Stimulated activated CD4-positive, alpha-beta T cell treated with anti-CD3 and anti-CD28 coated beads, Interleukin-2, amount 100 ng/mL, for 24 hours (primary cell): ENCODE measurements at places on chromosomes 6 and 20.

DNA sequence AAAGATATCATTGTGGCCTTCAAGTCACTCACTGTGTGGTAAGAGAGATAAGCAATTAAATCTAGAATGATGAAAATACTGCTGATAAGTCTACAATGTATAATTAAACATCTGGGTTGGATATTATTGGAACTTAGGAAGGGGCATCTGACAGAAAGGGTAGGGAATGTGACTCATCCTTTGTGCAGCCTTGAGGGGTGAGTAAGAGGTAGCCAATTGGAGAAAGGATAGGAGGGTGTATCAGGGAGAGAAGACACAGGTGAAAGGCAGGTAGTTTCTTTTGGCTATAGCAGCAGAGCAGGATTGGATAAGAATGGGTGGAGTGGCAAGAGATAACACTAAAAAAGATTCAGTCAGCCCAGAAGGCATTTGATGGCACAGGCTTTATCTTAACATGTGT lies 182.0 kb downstream of the COL21A1 start:
- DNase-seq: no peak

DNA sequence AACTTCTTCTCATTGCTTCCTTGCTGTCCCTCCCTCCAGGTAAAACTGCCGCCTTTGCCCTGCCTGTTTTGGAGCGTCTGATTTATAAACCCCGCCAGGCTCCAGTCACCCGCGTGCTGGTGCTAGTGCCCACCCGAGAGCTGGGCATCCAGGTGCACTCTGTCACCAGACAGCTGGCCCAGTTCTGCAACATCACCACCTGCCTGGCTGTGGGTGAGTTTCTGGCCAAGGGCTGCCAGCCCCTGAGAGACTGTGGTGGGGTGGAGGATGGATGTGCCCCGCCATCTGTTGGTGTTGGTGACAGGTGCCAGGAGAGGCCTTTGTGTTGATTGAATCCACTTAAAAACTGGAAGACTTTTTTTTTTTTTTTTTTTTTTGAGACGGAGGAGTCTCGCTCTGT lies 9.5 kb downstream of the DDX27 start:
- DNase-seq: no peak

- no peak for DNase-seq
These were observed 23.3 kb downstream of the NOX3 start for GRCh38 chr6:155432293-155432692.

GRCh38 chr20:32652739-32653526 lies 20.8 kb downstream of the C20orf203 start:
- DNase-seq: peak; percentile 91

DNA sequence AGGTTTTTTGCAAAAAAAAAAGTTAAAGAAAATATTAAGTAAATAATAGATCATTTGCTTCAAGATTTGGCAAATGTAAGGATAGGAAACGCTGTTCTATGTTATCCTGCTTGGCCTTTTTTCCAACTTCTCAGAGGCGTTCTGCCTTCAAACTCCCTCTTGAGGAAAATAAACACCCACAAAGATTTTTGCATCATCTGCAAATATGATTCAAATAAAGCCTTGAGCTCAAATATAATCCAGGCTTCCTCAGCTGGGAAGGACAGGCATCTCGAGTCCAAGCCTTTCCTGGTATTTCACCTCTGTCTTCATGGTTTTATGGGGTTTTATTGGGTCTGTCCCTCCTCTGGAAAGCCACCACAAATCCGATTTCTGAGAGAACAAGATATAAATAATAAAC lies 67.7 kb upstream of the PTPN1 start:
- no peak for DNase-seq
